Stimulated activated CD4-positive, alpha-beta T cell treated with anti-CD3 and anti-CD28 coated beads, Interleukin-15, amount 100 ng/mL, for 24 hours (primary cell): ENCODE measurements at places on chromosomes 1 and 21.
A peak's percentile ranks its signal among the peaks of the same experiment; 100 is the strongest.

DNA sequence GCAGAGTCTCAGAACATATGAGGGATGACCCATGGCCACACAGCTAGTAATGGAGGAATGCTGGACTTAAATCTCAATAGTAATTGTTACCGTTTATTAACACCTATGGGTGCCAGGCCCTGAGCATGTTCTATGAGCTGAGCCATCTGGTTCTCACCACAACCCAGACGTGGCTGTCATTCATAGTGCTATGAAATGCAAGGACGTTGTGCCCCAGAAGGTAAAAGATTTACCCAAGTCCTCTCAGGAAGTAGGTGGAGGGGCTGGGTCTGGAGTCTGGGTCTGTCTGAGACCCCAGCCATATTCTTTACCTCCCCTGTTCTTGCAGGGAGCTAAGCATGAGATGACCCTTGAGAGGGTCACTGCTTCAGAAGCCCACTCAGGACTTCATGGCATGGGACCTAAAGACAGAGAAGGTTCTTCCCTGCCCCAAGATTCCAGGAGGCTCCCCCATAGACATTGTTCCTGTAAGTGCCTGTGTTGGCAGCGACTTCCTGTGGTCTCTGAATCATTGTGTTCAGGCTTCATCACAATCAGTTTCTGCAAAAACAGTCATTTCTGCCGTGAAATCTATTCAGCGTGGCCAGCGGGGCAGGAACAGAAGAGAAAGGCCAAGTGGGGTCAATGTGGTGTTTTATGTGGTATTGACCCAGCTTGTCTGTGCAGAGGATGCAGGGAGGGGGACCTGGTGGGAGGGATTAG, 475.4 kb downstream of the PTPRU start:
- DNase-seq: peak; percentile 49

GRCh38 chr1:6783936-6784559, 1.2 kb upstream of the CAMTA1 start:
- DNase-seq: no peak

DNA sequence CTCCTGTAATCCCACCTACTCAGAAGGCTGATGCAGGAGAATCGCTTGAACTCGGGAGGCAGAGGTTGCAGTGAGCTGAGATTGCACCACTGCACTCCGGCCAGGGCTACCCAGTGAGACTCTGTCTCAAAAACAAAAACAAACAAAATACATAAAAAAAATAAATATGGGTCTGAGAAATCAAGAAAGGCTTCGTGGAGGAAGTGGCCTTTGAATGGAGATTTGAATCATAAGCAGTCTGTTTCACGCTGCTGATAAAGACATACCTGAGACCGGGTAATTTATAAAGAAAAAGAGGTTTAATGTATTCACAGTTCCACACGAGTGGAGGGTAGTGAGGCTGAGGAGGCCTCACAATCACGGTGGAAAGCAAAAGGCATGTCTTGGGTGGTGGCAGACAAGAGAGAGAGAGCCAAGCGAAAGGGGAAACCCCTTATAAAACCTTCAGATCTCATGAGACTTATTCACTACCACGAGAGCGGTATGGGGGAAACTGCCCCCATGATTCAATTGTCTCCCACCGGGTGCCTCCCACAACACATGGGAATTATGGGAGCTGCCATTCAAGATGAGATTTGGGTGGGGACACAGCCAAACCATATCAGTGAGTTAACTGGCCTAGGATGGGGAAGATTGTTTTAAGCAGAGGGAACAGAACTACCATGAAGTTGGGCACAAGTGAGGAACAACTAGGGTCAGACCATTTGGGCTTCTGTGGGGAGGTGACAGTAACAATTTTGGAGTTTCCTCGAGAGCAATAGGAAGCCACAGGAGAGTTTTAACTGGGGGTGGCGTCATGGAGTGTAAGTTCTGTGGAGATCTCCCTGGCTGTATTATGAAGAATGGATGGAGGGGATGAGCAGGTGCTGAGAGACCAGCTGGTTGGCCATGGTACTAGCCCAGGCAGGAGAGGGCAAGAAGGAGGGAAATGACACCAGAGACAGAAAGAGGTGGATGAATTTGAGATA, 22.2 kb upstream of the WNT4 start:
- DNase-seq: no peak

DNA sequence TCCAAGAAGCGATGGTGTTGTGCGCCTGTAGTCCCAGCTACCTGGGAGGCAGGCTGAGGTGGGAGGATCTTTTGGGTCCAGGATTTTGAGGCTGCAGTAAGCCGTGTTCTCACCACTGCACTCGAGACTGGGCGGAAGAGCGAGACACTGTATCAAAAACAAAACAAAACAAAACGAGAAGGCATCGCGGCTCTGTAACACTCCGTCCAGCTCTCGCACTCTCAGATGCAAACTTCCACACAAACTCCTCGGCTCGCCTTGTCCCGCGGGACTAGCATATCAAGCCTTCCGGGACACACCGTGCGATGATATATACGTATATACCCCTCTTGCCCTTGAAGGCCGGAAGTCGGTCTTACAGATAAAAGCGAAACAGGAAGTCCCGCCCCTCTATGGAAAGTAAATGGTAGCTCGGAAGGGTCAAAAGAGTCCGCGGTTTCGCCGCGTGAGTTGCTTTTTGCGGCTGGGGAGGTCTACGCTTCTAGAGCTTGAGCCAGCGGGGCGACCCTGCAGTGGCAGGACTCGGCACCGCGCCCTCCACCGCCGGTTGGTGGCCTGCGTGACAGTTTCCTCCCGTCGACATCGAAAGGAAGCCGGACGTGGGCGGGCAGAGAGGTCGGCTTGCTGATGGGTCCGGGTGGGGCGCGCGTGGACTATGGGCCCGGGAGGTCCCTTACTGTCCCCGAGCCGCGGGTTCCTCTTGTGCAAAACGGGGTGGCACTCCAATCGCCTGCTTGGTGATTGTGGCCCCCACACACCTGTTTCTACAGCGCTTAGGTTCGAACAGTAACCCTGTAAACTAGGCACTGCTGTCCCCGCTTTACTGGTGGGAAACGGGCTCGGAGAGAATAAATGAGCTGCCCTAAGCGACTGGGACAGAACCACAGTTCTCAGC, at the start of gene COA6:
Gene COA6 (plus strand): TSS at position 393 of the 895 bp plus-strand sequence. CDS start 11 bp downstream, at position 404.
- peak; percentile 94 for DNase-seq

DNA sequence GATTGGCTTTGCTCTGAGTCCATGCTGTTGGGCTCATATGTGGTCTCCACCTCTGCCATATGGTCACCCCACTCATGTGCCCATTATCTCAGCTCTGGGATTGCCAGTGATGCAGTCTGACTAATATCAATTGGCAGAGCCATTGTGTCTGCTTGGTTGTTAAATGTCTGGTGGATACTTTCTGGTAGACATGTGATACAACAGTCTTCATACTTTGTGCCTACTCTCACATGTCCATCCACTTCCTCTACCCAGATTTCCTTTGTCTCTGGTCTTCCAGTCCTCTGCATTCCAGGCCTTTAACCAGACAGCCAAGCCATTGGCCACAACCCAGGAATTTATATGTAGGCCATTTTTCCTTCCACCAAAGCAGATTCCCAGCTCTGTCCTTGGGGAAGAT, 30.8 kb upstream of the DIPK1A start:
- DNase-seq: no peak

GRCh38 chr1:11434926-11435325, 44.0 kb upstream of the DISP3 start:
- no peak for DNase-seq

DNA sequence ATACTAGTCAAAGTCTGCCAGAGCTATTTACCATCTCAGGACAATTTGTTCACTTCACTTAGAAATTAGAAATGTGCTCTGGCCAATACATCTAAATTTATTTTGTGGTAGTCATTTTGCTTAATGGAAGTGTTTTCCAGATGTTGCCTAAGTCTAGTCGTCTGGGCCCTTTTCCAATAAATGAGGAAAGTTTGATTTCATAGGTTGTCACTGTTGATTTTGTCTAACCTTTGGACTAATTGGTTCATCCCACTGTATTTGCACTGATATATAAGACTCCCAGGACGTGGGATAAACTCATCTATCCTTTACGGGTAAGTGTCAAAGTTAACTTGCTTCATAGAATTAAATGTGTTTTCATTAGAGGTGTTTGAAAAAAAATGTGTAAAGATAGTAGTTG, 79.1 kb downstream of the TPR start:
- no peak for DNase-seq

DNA sequence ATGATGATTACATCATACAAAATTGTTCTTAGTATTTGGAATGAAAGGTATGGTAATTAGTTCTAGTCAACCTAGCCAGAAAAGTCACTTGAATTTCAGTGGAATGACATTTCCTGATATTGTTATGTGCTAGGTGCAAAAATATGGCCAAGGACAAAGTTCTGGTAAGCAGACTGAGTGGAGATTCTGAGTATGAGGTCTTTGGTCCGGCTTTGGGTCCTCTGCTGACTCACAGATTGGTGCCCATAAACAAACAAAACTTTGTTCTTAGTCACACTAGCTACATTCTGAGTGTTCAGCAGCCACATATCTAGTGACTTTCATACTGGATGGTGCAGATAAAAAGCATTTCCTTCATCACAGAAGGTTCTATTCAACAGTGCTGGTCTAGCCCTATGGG, 206.1 kb downstream of the ZNF648 start:
- no peak for DNase-seq
